ENCODE measurements at places on chromosomes 16 and 17. TPM values are rescaled to one million over a fixed set of nuclear protein-coding genes. Genes with fewer than 3 reads are reported as not detected.

C16orf92 gene
- total RNA-seq: not detected

TMEM88 gene
- 11.2 TPM for total RNA-seq

PPP1R27 gene
- not detected for total RNA-seq

DNA sequence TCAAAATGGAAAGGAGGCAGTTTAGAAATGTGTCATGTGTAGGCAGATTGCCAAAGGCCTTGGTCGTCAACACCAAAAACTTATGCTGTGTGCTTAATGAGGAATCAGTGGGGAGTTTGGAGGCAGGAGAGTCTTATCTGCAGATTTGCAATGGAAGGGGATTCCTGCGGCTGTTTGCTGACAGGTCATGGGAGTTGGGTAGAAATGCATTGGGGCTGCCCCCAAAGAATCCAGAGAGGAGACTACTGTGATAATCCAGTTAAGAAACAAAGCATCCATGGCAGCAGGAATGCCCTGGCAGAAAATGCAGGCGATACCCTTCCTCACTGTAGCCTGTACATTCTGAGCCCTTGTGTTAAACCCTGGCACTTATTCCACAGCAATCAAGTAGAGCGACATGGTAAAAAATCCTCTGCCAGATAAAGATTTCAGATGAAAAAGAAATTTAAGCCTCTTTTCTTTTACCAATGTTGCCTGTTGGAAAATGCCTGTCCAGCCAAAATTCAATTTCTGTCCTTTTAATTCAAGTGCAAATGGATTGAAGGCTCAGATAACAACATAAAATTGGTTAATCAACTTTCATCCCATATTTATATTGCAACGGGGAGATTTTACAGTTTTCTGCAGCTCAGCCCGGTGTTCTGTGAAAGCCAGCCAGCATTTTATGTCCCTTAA, 491.0 kb upstream of the CDH5 start:
- DNase-seq: peak; percentile 35

EFCAB5 gene
- 0.61 TPM for total RNA-seq

DNA sequence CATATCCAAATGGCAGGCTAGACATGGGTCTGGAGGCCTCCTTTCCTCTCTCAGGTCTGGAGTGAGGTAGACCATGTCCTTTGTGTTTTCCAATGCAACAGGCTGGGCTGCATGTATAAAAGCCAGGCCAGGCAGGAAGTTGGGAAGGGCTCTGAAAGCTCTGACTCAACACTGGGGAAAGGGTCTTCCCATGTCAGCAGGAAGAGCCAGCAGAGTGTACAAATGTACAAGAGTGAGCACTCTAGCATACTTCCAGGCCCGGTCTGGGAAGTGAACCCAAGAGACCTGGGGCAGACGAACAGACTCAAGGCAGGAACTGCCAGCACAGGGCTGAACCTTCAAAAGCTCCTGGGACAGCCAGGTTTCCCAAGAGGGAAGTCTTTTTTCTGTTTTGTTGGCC, 7.0 kb downstream of the ATPAF2 start:
- DNase-seq: peak; percentile 29

All from lung (tissue), 17 donors.